ENCODE measurements at places on chromosomes 5 and 9.

DNA sequence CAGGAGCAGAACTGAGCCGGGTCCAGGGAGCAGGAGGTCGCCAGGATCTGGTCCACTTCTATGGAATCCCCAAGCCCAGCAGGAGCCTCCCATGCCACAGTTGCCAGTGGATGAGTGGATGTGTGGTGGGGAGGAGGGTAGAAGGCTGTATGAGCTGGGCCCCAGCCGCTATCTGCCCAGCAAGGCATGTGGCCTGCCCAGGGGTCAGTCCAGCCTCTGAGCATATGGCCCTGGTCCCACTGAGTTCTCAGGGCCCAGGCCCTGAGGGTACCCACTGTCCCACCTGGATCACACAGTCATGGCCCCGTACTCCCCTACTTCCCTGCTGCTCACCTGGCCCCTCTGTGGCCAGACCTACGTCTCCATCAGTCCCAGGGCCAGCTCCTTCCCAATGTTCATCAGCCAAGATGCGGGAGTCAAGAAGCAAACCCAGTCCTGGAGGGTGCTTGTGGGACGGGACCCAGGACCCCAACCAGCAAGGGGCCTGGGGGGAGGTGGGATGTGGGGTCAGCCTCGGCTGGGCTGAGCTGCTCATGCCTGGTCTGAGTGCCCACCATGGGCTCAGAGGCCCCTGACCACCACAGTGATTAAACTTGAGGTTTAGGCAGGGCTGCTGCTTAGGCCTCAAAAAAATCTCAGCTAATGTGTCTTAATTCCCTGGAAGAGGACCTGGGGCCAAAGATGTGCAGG, 152.7 kb downstream of the COL23A1 start:
- no peak for DNase-seq

DNA sequence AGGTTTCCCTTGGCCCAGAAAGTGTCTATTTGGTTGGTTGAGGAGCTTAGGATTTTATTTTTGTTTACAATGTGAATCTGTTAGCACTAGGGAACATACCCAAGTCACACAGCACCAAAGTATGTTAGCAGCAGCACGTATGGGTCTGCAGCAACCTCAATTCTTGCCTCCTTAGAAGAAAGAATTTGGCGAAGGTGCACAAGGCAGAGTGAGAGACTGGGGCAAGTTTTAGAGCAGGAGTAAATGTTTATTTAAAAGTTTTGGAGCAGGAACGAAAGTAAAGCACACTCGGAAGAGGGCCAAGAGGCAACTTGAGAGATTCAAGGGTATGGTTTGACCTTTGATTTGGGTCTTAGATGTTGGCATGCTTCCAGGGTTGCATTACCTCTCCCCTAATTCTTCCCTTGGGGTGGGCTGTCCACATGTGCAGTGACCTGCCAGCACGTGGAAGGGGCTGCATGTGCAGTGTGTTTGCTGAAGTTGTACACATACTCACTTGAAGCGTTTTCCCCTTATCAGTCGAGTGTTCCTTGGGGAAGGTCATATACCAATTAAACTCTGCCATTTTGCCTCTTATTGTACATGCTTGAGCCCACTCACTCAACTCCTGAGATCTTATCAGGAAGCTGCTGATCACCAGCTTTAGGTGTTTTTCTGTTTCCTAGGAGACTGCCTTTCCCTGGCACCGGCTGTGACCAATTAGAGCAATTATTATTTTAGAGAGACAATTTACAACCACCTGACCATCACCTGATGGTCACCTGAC, 64.9 kb upstream of the SHC3 start:
- no peak for DNase-seq

- DNase-seq: no peak
Measured at GRCh38 chr5:9421884-9422283, 124.0 kb downstream of the SEMA5A start.

GRCh38 chr5:139457653-139458306, 4.8 kb downstream of the ECSCR start:
- no peak for DNase-seq

GRCh38 chr5:132446621-132447020, 44.0 kb downstream of the IRF1 start:
- DNase-seq: no peak

DNA sequence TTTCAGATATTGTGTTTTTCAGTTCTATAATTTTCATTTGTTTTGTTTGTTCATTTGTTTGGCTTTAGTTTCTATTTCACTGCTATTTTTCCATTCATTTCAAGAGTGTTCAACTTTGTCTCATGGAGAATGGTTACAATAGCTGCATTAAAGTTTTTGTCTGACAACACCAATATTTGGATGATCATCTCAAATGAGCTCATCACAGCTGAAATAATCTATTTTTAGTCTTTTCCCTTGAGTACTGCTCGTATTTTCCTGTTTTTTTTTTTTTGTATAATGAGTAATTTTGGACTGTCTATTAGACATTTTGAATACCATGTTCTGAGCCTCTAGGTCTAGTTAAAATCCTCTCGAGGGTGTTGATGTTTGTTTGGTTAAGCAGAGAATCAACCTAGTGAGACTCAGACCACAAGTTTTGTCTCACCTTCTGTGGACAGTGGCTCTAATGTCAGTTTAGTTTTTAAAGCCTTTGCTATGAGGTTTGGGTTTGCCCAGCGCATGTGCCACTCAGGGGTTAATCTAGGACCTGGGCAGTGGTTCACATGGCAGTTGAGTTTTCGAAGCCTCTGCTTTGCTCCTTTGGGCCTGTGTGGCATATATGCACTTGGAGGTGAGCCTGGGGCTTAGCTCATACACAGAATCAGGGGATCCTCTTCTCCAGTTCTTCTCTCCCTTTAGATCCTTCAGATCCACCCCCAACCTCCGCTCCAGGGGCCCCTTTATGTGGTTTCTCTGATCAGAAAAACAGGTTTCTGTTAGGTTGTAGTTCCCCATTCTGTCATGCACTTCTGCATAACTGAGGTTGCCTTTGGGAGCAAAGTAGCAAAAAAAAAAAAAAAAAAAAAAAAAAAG, 79.8 kb downstream of the ARSB start:
- DNase-seq: no peak

DNA sequence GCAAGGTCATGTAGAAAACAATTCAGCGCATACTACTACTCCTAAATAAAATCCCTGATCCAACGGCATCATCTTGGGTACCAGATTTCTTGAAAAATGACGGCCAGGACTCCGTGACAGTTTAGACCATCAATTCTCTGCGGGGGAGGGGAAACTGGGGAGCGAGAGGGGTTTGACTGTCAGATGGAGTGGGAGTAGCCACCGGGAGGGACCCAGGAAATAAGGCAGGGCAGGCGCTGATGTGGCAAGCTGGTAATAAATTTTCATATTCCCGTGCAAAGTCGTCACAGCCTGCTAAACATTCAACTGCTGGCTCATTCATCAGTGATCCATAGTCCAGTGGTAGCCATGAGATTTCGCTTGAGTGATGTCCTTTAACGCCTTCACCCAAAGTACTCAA, 457 bp upstream of the CDH18 start:
- no peak for DNase-seq

DNA sequence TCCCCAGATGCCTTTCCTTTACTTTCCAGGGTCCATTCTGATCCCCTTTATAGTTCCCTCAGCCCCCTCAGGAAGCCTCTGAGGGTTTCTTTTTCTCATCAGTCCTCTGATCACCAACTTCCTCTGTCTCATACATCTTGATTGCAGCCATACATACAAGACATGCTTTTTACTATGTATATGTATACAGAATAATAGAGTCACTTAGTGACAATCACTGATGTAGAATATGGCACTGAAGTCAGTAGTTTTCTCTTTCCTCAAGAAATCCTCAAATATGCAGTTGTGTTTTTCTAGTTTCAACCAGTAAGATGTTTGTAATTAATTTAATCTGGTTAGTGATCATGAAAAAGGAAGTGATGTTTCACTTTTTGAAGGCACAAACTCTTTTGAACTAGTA, 364.1 kb downstream of the MAN2A1 start:
- no peak for DNase-seq

GRCh38 chr9:101707721-101708120, 30.7 kb downstream of the GRIN3A start:
- no peak for DNase-seq

GRCh38 chr5:67215519-67216471, 19.2 kb upstream of the CD180 start:
- DNase-seq: peak; percentile 27

GRCh38 chr5:10645146-10645545, 81.3 kb downstream of the ANKRD33B start:
- no peak for DNase-seq

GRCh38 chr5:62354028-62354874, 48.2 kb downstream of the KIF2A start:
- DNase-seq: no peak

DNA sequence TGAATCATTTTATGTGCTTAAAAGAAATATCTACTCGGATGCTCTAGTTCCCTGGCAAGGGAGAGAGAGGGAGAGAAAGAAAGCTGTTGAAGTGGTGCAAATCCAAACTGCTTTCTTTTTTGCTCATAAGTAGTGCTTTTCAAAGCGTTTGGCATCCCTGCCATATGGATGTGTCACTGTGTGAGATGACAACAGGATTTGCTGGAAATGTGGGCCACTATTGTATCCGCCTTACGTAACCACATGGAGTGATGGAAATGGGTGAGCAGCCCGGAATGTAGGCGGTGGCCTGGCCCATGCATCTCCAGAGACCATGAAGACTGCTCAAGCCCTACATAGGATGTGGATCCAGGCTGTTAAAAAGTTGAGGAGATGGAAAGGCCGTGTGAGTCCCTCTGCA, 30.8 kb downstream of the TJP2 start:
- no peak for DNase-seq

DNA sequence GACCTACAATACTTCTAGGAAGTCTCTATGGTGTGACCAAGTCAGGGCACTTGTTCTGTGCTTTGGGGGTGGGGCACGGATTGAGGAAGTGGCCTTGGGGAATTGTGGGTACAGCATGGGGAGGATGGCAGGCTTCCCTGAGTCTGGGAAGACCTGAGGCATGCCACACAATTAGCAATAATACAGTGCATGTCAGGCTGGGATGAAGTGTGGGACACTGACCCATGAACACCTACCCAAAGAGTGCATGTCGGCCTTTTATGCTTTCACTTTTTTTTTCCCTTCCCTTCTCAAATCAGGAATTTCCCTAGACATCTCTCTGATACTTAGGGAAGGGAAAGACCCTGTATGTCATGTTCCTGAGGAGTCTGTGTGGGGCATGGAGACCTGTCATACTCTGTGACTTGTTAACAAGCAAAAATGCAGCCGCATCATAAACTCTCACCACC, 146.4 kb downstream of the PALM2AKAP2 start:
- DNase-seq: no peak

DNA sequence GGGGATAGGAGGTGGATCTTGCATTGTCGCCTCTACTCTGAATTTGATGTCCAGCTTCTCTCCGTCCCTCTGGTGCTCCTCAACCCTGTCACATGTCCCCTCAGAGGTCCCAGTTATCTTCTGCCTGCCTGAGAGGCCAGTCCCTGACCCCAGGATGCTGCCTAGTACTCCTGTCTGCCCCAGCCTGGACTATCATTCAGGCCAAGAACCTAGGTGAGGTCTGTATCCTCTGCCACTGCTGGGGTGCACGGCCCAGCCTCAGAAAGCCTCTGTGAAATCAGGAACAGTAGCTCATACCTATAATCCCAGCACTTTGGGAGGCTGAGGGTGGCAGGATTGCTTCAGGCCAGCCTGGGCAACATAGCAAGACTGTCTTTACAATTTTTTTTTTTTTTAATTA, 8.6 kb downstream of the SPINK4 start:
- DNase-seq: no peak

DNA sequence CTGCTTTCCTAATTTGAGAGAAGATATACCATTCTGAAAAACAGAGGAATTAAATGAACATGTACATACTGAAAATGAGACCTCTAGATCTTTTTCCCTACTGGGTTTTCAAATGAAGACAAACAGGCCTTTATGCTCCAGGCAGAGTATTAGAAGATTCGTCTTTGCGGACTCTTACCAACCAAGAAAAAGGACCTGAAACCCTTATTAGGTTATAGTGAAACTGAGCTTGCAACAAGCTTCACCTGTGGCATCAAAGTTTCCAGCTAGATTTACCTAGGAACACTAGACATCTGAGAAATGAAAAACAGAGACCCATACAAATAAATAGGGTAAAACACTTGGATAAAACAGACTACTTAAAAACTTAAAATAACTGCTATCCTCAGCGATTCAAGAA, 46.3 kb downstream of the SMIM15 start:
- no peak for DNase-seq

GRCh38 chr9:137117269-137117731, 2.8 kb upstream of the DPP7 start:
- no peak for DNase-seq

DNA sequence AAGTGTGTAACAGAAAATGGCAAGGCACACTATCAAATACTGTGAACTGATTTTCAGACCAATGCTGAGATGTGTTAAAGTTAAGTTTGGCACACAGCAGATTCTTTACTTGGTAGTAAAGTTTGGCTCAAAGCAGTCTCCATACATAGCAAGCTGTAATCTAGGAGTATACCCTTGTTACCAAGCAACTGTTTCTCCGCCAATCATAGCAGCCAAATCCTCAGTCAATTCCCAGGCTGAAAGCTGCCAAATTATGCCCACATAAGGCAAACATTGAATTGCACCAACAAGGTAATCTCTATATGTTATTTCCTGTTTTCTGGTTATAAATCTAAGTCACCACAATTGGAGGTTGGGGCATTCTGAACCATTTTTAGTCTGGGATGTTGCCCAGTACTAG, 345.7 kb downstream of the DEPDC1B start:
- no peak for DNase-seq

- DNase-seq: no peak
Measured at GRCh38 chr5:140342287-140342686, 4.1 kb downstream of the HBEGF start.

- no peak for DNase-seq
Measured at GRCh38 chr9:134620751-134621557, 20.6 kb upstream of the COL5A1 start.

- no peak for DNase-seq
Measured at GRCh38 chr9:70060883-70061507, 17.3 kb downstream of the MAMDC2 start.

GRCh38 chr9:8745347-8745746, 945.8 kb upstream of the DMAC1 start:
- DNase-seq: no peak

DNA sequence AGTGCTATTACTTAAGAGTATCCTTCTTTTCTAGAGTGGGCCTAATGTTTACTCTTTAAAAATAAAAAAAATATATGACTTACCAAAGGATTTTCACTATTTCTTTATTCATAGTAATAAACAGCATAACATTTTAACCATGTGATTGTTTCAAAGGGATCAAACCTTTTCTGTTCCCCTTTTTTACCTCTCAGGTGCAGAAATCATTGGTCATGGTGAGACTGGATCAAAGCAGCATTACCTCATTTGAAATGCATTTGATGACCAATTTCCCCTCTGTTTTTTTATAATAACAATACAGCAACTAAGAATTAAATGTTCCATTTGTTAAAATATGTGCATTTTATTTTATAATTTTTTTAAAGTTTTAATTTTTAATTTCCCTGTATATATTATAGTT, 598.0 kb upstream of the RGMB start:
- no peak for DNase-seq

GRCh38 chr5:168978015-168978414, 322.9 kb downstream of the SLIT3 start:
- DNase-seq: no peak

- no peak for DNase-seq
Measured at GRCh38 chr5:162288647-162289296, 221.2 kb downstream of the GABRG2 start.

Measured in stimulated activated CD4-positive, alpha-beta T cell treated with anti-CD3 and anti-CD28 coated beads, Interleukin-12 subunit alpha, Interleukin-12 subunit beta, amount 100 ng/mL, for 4 hours (primary cell).